EH (cell line): ENCODE measurements at places on chromosomes 3 and 15.

DNA sequence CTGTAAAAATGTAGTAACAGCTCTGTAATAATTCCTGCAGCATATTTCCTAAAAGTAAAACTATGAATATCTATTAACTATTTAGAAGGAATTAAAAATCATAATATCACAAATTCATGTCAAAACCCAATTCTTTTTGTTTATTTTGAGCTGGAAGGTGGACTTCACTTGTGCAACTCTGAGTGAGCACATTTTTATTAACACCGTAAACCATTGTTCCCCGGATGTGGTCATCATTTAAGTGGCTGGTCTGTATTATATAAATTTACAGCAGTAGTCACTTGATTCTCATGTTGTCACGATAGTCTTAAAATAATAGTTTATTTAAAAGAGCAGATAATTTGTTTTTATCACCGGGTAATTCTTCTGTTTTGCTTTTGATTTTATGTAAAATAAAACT is 43.0 kb upstream of the UTS2B start:
- peak; percentile 34 for DNase-seq

GRCh38 chr3:10242182-10243065 is 5.8 kb upstream of the TATDN2 start:
- DNase-seq = peak; percentile 86

DNA sequence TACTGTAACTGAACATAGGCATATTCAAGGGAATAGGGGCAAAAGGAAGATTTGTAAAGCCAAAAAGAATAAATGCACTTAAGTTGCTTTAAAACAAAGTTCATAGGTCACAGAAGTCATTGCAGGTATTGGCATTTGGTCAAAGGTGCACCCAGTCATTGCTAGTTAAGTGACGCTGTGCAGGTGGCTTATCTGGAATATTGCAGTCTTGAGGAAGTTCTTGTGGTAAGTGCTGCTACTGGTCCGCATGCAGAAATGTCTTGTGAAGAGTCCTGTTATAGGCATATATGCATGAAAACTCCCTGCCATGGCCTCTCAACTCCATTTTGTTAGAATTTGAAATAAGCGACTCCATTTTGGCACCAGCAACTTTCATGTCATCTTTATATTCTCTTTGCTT is 293.1 kb downstream of the GBE1 start:
- DNase-seq = no peak

DNA sequence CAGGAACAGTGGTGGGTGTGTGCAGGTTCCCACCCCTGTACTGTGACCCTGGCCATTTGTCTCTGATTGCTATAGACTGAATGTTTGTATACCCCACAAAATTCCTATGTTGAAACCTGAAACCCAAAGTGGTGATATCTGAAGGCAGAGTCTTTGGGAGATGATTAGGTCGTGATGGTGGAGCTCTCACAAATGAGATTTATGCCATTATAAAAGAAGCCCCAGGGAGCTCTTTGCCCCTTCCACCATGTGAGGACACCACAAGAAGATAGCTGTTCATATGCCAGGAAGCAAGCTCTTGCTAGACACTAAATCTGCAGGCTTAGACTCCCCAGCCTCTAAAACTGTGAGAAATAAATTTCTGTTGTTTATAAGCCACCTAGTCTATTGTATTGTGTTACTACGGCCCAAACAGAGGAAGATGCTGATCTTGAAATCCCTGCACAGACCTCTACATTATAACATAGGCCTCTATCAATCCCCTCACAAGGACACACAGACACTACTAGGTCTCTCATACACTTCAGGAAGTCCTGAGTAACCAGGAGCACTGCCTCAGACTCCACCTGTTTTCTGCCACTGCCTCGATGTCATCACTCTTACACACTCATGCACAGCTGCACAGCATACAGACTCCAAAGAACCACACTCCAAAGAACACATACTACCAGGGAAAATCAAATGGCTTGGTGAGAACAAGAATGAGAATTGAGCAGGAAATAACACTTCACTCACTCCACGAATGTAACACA is 14.7 kb downstream of the IGSF11 start:
- no peak for DNase-seq

DNA sequence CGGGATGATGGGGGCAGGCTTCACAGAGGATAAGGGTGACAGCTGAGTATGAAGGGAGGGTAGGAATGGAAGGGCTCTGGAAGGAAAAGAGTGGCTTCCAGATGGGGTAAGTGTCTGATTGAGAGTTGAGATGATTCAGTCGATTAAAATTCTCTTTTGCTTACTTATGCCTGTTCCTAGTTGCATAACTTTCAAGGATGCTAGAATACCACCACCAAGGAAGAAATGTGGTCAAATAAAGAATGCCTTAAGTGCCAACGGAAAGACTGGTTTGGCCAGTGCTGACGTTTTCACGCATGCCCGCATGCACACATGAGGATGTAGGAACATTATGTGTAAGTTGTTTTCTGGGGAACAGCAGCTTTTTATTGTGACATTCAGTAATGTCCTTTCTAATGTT is 263.4 kb upstream of the WNT5A start:
- DNase-seq = peak; percentile 97

GRCh38 chr15:72307026-72307425 is 12.9 kb downstream of the CELF6 start:
- DNase-seq = no peak

DNA sequence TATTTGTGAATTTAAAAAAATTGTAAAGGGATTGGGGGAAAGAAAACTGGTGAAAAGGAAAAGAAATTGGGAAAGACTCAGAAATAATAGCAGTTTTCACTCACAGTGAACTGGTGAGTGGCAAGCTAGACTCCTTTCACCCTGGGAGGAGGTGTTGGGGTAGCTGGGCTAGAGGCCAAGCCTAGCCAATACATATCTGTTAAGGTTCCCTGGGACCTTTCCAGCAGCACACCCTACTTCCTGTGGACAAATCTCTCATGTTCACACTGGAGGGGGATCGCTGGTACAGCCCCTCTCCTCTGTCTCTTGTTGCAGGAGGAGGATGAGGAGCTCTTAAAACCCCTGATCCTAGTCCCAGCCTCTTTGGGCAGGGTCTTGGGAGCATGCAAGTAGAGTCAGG is 3.7 kb upstream of the RPP25 start:
- DNase-seq = no peak

GRCh38 chr15:39501366-39502081 is 79.4 kb upstream of the THBS1 start:
- peak; percentile 93 for DNase-seq

GRCh38 chr15:32029862-32030781 is at the start of gene CHRNA7:
CHRNA7 (plus strand) TSS chr15:32030515; CDS start chr15:32030595, 80 bp downstream.
- peak; percentile 37 for DNase-seq

DNA sequence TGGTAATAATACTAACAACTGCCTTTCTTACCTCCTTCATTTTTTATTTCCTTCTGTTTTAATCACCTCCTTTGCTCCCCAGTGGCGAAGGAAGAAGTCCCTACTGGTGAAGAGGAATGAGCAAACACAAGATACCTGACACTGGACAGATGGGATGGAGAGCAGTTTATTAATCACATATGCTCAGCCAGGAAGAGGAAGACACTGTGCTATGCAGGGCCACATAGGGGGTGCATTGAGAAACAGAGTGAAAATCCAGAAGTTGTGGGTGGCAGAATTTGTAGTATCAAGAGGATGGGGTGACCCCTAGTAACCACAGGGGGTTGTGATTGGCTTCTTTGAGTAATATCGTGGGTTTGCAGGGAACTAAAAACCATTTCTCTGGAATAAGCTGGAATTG is 1041.9 kb downstream of the OTOL1 start:
- DNase-seq = peak; percentile 3

GRCh38 chr3:170522201-170522600 is 63.7 kb downstream of the SLC7A14 start:
- DNase-seq = no peak

DNA sequence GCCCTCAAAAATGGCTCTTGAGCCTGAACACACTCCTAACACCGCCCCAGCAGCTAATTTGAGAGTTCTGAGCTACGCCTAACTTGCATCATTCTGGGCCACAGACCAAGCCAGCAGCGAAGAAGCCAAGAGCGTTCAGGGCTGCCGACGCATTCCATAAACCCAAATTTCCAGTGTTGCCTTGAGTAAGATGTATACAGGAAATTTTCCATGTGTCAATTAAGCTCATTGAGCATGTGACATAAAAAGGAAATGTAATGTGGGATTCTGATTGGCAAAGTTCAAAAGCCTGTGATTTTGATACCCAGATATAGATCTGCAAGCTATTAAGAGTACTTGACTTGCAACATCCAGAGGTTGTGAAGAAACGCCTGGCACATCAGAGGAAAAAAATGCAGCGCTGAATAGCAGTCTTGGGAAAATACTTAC is 148.6 kb upstream of the NR2F2 start:
- peak; percentile 93 for DNase-seq

DNA sequence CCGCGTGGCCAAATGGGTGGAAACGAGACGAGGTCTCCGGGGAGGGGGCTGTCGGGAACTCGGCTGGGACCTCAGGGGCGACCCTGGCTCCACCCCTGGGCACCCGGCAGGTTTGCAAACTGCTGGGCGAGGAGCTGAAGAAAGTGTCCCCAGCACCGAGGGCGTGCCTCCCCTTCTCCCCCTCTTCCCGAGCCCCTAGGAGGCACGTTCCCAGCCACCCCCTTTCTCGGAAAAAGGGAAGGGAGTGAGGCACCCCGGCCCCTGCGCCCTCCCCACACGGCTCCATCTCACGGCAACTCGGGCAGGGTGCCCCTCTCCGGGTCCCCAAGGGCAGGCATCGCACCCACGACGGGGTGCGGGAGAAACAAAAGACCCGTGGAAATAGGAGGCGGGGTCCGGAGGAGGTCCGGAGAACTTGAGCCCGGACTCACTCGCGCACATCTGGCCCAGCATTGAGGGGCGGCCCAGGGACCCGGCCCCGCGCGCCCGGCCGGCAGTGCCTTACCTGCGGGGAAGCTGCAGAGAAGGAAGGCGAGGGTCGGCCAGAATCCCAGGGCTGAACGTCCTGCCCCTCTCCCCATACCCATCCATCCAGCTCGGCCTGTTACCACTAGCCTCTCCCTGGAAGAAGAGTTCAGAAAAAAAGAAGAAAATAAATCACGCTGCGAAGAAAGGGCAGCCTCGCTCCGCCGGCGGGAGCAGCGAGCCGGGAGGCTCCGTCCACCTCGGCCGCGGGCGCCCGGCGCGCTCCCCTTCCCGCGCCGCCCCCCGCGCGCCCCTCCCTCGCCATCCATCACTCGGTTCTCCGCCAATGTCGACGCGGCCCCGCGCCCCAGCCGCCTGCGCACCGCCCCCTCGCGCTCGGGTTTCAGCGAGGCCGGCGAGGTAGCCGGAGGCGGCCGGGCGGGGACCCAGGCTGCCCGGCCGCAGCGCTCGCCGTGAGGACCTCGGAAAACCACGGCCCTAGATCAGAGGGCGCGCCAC is 16.3 kb downstream of the RGMA start:
- peak; percentile 72 for DNase-seq

- DNase-seq = peak; percentile 99
Measured at GRCh38 chr3:126208606-126209256, 28.3 kb upstream of the ALDH1L1 start.

DNA sequence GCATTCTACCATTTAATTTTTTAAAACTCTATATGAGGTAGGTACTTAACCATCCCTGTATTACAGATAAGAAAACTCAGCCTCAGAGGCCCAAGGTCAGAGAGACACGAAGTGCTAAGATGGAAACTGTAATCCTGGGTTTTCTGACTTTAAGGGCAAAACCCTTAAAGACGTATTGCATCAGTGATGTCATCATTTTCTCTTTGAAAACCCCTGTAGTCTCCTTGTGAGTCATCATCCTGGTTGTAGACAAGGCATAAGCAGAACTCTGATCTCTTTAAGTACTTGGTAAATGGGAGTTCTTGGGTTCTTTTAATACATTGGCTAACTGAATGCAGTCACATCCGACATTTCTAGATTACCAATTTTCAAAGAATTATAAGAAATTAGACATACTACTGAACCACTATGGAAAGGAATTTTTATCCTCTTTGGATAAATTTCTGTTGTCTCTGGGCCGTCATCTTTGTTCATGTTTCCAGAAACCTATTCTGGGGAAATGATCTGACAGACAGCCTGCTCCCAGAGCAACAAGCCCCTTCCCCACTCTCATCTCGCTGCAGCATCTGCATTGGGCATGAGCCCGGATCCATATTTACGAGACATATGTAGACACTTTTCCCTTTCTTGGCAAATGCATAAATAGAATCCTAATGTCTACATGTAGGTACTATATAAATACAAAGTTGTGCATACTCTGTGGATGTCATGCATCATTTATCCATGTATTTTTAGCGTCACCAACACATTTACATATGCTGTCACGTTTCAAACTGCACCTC is 48.7 kb upstream of the MDFIC2 start:
- DNase-seq = peak; percentile 12

- DNase-seq = no peak
Measured at GRCh38 chr15:66068801-66069200, 184.7 kb downstream of the MEGF11 start.

DNA sequence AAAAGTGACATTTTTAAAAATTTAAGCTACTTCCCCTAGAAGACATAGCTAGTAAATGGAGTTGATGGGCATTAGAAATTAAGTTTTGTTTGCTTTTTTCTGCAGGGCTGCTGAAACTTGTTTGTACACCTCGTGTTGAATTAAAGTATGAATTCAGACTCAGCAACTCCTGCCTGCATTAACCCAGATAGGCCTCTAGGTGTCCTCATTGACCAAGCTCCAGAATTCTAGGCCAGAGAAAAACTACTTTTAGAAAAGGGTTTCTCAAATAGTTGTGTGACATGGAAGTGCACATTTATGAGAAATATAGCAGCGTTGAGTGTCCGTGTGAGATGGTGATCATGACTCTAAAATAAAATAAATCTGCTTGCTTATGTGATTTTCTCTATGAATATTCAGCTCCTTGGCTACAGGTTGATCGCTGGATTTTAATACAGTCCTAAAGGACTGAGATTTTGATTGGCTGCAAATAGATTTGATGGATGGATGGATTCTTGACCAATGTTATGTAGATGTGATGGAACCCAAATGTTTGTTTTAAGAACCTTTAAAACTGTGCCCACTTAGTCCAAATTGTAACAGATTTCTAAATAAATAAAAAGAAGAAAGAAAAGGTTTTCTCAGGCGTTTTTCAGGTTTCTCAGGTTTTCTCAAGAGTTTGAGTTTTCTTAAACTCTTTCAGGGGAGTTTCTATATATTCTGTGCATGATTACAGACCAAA is 39.4 kb upstream of the LMOD3 start:
- DNase-seq = peak; percentile 63

GRCh38 chr3:28089527-28089897 is 151.9 kb upstream of the CMC1 start:
- DNase-seq = no peak

- no peak for DNase-seq
Measured at GRCh38 chr3:50612970-50613846, 1.6 kb upstream of the CISH start.

DNA sequence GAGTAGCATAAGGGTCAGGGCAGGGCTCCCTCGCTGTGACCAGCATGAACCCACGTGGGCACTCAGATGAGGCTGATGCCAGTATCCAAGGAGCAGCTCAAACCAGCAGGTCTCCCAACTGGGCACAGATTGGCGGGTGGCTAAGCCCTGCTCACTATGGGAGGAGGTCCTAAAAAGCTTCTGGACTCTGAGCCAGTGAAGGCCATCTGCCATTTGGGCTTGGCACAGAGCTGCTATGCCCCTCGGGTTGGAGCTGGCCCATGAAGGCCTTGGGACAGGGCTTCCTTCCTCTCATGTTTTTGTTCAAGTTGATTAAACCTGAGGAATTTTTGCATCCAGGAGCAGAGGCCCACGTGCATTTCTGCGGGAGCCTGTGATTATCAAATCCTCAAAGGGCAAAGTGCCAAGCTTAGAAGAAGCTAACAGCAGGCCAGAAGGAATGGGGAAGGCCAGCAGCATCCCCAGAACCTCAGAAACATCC is 4.3 kb upstream of the STRA6 start:
- no peak for DNase-seq
